ENCODE measurements at places on chromosomes 2 and 18. TPM values are rescaled to one million over a fixed set of nuclear protein-coding genes. Genes with fewer than 3 reads are reported as not detected.

PGAP1 gene
- total RNA-seq = 7.6 TPM

SCN7A gene
- not detected for total RNA-seq

NOSTRIN gene
- 20.1 TPM for total RNA-seq

DRC1 gene
- not detected for total RNA-seq

NGEF gene
- total RNA-seq = 0.47 TPM

ALPG gene
- not detected for total RNA-seq

SLC25A52 gene
- not detected for total RNA-seq

SERPINB3 gene
- total RNA-seq = not detected

ANKRD62 gene
- not detected for total RNA-seq

CCDC68 gene
- total RNA-seq = 0.97 TPM

Measured in glomerular endothelial cell (primary cell).